ENCODE measurements at places on chromosomes 3 and 15.

DNA sequence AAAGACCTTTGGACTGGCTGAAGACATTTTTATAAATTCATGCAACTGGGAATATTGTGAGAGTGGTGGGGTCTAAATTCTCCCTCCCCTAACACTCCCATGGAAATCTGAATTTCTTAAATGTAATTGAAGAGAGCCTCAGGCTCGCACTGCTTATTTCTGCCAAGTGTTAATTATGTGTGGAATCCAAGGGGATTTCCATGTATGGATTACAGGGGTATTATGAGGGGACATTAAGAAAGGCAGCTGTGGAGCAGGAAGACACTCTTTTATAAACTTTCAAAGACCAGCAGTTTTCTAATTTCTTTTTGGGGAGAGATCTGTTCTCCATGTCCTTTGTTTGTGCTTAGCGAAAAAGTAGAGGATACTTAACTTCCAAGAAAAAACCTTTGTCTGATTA lies 152.1 kb upstream of the TBL1XR1 start:
- no peak for DNase-seq

DNA sequence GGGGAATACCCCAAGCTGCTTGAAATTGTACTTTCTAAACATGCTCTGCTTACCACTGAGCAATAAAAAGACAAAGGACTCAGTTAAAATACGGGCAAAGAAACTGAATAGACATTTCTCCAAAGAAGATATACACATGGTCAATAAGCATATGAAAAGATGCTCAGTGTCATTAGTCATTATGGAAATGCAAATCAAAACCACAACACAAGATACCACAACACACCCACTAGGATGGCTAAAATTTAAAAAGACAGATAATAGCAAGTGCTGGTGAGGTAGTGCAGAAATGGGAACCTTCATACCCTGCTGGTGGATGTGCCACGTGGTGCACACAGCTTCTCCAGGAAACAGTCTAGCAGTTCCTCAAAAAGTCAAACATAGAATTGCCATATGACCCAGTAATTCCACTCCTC lies 21.3 kb downstream of the LRIG1 start:
- DNase-seq, result no peak

DNA sequence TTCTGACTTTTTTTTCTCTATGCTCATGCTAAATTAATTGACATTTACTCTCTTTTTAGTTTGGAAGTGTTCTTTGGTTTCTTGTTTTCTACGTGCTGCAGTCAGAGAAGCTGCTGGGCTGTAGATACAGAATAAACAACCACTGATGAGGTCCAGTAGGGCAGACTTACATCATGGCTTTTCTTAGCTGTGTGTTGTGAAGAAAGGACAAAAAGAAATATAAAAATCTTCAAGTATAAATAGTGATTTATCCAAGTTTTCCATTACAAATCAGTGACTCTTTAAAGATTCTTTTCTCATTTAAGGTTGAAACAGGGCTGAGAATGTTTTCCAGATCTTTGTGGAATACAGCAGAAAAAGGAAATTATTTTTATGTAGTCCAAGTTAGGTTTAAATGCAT lies 122.2 kb downstream of the CMSS1 start:
- DNase-seq, result no peak

GRCh38 chr3:42292009-42292408 lies 26.0 kb upstream of the CCK start:
- DNase-seq, result no peak

- no peak for DNase-seq
Measured at GRCh38 chr3:135216659-135217058, 421.6 kb downstream of the EPHB1 start.

GRCh38 chr3:156145866-156146265 lies 25.5 kb downstream of the KCNAB1 start:
- DNase-seq, result no peak

DNA sequence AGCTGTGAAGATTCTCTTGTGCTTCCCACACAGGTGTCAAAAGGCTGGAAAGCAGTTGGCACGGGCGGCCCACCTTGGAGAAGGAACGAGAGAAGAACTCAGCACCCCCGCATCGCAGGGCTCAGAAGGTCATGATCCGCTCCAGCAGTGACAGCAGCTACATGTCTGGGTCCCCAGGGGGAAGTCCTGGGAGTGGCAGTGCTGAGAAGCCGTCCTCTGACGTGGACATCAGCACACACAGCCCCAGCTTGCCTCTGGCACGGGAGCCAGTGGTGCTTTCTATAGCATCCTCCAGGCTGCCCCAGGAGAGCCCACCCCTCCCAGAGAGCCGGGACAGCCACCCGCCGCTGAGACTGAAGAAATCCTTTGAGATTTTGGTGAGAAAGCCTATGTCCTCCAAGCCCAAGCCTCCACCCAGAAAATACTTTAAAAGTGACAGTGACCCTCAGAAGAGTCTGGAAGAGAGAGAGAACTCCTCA lies 31.4 kb downstream of the STARD5 start:
- peak; percentile 52 for DNase-seq

DNA sequence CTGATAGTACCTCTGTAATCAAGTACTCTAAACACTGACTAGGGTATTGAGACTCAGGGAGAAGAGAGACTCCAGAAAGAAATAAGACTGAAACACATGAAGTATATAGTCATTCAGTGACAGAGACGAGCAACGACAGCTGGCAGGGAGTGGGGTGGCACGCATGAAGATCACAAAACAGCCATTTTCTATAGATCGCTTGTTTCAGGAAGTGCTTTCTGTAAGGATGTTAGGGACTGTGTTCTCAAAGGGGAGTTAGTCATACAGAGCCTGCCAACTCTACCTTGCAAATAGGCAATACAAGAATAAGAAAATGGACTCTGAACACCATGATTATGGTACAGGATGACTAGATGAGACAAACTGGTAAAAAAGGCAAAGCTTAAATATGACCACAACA lies 139.5 kb downstream of the TBL1XR1 start:
- DNase-seq, result no peak

GRCh38 chr3:194685718-194686413 lies at the start of gene FAM43A:
TSS of gene FAM43A (plus strand) at chr3:194685883. CDS start at chr3:194686827, 944 bp downstream.
- peak; percentile 80 for DNase-seq

DNA sequence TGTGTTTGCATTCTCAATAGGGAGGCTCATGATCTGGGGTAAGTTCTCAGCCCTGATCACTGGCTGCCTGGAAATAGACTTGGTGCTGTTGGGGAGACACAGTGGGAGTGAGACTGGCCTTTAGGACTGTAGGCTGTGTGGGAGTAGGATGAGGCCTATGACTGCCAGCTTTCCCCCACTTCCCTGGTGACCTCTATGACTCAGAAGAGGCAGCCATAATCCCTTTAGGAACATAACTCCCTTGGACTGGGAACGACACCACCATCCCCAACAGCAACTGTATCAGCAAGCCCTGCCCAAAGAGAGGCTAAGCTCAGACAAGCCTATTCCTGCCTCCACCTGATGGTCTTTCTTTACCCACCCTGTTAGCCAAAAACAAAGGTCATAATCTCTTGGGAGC lies 91.3 kb downstream of the SUCNR1 start:
- no peak for DNase-seq

GRCh38 chr3:179229177-179229576 lies 21.7 kb downstream of the KCNMB3 start:
- no peak for DNase-seq

- no peak for DNase-seq
Measured at GRCh38 chr15:39946862-39947261, 12.9 kb downstream of the EIF2AK4 start.

DNA sequence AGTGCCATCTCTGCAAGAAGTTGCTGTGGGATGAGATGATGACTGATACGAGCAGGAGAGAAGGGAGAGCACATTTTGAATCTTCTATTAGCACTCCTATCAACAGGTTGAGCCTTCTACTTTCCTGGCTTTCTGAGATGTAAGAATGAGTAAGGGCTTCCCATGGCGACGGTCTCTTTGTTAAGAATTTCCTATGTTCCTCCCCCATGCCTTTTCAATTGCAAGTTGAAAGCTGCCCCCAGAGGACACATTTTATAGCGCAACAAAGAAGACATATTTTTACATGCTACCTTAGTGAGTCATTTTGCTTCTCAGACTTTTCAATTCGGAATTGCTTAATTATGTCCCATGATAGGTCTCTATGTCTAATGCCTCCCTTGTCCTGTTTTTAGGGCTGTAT lies 71.3 kb upstream of the LRTM1 start:
- no peak for DNase-seq

DNA sequence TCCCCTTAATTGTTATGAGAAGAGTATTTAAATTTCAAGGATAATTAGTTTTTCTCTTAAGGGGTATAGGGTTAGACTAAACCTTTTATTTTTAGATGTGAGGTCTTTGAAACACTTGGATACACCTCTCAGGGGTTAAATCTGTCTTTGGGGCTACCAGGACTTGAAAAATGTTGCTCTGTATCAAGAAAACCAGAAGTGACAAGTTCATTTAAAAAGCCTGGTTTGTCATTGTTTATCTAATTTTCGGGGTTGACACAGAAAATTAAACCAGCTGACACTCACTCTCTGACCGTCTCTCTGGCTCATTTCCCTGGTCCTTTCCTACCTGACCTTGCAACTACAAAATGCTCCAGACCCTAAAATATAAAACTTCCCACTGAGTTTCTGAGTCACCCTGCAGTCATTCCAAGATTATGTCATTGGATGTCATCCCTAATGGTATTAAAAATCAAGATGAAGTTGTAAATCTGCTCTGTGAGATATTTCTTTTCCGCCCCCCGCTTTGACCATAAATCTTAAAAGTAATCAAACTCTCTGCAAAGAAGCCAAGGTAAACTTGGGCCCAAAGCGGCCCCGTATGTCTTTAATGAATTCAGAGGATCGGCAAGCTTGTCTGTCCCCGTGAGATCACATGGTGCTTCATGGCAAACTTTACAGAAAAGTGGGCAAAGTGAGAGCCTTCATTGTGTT lies 32.9 kb upstream of the SKOR1 start:
- DNase-seq, result no peak
